NCI-H460 (cell line): ENCODE measurements at places on chromosomes 5 and 9. TPM values are rescaled to one million over a fixed set of nuclear protein-coding genes. Genes with fewer than 3 reads are reported as not detected.

The PAIP1 gene
- total RNA-seq: 170 and 180 TPM in 2 replicates

The TIMD4 gene
- total RNA-seq: not detected in 2 replicates

The LCN12 gene
- 1.2 and 1.5 TPM in 2 replicates for total RNA-seq

The IGFBPL1 gene
- total RNA-seq: 2.1 and 4.1 TPM in 2 replicates

The KCNT1 gene
- not detected in 2 replicates for total RNA-seq

The GNG10 gene
- 114 and 122 TPM in 2 replicates for total RNA-seq

The PRELID2 gene
- total RNA-seq: 32.1 and 40.0 TPM in 2 replicates

The ACER2 gene
- total RNA-seq: 2.2 and 2.8 TPM in 2 replicates

The DNAJC18 gene
- total RNA-seq: 2.2 and 8.8 TPM in 2 replicates

The SLC22A4 gene
- 4.3 and 5.6 TPM in 2 replicates for total RNA-seq

The PANK3 gene
- total RNA-seq: 59.7 and 66.0 TPM in 2 replicates

The ROR2 gene
- 0.10 and 0.14 TPM in 2 replicates for total RNA-seq

The MOB3B gene
- total RNA-seq: 0.15 and 0.26 TPM in 2 replicates

The GABRA1 gene
- not detected in 2 replicates for total RNA-seq

The PTCH1 gene
- total RNA-seq: 2.4 and 2.7 TPM in 2 replicates

The ABCA1 gene
- total RNA-seq: 5.9 and 6.6 TPM in 2 replicates

The PGM5 gene
- 0.07 TPM in 1 of 2 replicates, not detected in the other for total RNA-seq

The PCDHGC5 gene
- total RNA-seq: 0.30 TPM in 1 of 2 replicates, not detected in the other

The TBC1D13 gene
- 12.9 and 13.5 TPM in 2 replicates for total RNA-seq

The SOHLH1 gene
- total RNA-seq: not detected in 2 replicates
